ENCODE measurements at places on chromosomes 5 and 9.

GRCh38 chr5:31604240-31604639 lies 34.7 kb upstream of the PDZD2 start:
- no peak for DNase-seq

- no peak for DNase-seq
Observed at GRCh38 chr5:75368391-75368790, 31.4 kb downstream of the HMGCR start.

GRCh38 chr9:88746743-88747398 lies 211.9 kb downstream of the NXNL2 start:
- no peak for DNase-seq

- DNase-seq, result no peak
Observed at GRCh38 chr9:76419782-76420380, 25.7 kb upstream of the RFK start.

DNA sequence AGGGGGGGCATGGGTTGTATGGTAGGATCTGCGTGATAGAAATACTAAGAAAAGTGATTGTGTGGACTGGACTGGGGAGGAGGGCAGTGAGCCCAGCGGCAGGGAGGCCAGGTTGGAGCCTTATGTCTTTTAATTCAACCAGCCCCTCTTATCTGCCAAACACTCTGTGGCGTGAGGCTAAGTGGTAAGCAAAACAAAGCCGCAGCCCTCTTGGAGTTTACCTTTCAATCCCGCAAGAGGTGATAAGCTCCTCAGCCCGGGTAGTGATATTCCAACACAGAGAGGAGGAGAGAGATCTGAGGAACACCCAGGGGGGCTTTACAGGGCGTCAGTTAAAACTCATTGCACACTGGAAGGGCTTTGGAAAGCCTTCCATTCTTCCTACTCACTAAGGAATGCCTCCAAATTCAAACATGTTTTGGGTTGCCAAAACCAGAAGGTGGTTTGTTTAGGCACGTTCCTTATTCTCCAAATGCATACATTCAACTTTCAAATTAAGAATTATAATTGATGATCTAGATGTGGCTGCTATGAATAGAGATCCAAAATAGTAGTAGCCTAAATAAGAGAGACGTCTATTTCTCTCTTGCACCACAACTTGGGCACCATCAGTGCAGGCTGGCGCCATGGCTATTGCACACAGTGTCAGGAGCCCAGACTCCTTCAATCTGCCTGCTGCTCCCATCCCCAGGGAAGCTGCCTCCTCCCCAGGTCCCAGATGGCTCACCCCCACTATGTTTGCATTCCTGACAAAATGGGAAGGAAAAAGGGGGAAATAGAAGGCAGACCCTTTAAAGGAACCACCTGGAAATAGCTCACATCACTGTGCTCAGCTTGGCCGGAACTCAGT lies 75.1 kb upstream of the FSTL4 start:
- DNase-seq, result no peak

DNA sequence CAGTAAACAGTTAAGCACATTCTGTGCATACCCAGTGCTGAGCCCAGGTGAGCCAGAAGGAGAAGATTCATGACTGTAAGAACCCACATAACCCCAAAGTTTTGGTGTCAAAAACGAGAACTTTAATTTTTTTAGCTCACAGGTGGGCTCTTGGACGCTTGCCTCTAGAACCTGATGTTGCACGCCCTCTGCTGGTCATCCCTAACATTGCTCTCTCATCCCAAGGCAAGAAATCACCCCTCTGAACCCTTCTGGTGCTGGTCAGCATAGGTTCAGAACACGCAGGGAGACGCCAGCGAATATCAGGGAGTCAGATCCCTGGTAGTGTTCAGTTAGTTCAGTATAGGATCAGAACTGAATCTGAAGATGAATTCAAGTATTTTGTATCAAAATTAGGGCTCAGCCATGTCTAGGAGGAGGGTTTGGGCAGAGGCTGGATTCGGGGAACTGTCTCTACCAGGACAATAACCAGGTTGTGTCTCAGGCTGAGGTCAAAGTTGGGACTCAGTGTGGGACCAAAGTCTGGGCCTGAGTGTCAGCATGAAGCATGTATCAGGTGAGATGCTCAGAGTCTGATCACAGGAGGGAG lies 4.1 kb upstream of the DNAJB5 start:
- DNase-seq, result peak; percentile 15

GRCh38 chr9:127463382-127463781 lies 12.1 kb downstream of the LRSAM1 start:
- no peak for DNase-seq

GRCh38 chr5:142360607-142361120 lies 35.8 kb upstream of the SPRY4 start:
- DNase-seq, result no peak

- no peak for DNase-seq
Observed at GRCh38 chr5:14267991-14268708, 125.0 kb downstream of the TRIO start.

DNA sequence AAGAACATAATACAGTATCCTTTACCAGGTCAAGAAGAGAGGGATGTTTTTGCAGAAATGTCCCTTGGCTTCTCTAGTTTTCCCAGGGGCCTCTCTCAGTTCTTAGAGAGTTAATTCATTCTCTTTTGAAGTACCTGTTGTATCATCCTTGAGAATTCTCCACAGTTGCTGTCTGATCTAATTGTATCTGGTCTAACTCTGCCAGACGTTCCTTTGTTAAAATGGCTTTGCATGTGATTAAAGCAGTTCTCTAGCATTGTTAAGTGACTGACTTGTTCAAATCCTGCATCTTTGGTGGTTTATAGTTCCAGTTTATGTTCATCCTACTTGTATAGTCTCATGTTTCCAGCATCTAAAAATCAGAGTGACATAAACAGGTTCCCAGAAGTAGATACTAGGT lies 65.0 kb downstream of the KIAA1958 start:
- DNase-seq, result no peak

GRCh38 chr5:113678924-113679575 lies 165.6 kb downstream of the YTHDC2 start:
- DNase-seq, result no peak

- no peak for DNase-seq
Observed at GRCh38 chr5:17413691-17414090, 84.3 kb upstream of the TAF11L2 start.

GRCh38 chr9:137228968-137229896 lies 1.5 kb upstream of the SLC34A3 start:
- DNase-seq, result no peak

DNA sequence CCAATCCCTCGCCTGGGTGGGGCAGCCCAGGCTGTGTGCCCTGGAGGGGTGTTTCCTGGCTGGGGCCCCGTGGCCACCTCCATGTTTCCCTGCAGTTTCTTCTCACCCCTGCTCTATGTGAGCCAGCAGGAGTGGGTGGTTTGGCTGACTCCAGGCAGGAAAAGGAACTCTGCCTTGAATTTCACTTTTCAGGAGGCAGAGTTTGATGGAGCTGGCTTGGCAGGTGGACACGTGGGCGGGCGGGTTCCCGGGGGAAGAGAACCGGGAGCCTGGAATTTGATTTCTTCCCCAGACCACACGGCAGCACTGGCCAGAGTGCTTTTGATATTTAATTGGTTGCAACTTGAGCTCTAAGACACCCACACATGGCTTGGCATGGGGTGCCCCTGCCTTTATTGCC lies 119.8 kb upstream of the PANK3 start:
- no peak for DNase-seq

DNA sequence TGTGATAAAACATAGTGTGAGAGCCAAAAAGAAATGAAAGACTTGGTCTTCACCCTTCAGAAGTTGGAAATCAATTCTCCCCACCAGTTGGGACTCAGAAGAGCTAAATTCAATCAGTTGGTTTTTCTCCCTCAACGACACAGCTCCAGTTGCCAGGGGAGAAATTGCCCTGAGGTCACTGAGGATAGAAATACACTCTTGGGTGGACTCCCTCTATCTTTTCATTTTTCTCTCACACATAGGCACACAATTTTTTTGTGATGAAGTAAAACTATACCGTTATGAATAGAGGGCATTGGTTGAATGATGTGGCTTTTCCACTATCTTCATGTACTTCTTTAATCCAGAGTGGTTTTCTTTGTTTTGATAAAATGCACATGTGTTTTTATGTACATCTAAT lies 80.2 kb downstream of the ZNF366 start:
- DNase-seq, result no peak

- peak; percentile 68 for DNase-seq
Observed at GRCh38 chr5:67215519-67216471, 19.2 kb upstream of the CD180 start.

DNA sequence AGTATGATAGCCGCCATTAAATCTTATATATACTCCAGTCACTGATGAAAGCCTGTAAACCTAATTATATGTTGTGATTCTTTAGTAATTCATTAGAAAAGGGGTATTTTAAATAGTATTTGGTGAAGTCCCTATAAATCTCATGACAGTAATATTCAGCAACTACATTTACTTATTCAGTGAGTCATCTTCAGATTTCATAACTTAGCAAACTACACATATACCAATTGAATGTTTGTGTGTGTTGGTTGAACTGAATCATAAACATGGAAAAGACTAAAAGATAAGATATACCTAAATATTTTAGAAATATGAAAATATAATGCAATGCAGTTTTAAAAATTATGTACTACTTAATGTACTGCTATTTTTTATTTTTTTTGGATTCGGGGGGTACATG lies 1050.4 kb downstream of the MAT2B start:
- DNase-seq, result no peak

DNA sequence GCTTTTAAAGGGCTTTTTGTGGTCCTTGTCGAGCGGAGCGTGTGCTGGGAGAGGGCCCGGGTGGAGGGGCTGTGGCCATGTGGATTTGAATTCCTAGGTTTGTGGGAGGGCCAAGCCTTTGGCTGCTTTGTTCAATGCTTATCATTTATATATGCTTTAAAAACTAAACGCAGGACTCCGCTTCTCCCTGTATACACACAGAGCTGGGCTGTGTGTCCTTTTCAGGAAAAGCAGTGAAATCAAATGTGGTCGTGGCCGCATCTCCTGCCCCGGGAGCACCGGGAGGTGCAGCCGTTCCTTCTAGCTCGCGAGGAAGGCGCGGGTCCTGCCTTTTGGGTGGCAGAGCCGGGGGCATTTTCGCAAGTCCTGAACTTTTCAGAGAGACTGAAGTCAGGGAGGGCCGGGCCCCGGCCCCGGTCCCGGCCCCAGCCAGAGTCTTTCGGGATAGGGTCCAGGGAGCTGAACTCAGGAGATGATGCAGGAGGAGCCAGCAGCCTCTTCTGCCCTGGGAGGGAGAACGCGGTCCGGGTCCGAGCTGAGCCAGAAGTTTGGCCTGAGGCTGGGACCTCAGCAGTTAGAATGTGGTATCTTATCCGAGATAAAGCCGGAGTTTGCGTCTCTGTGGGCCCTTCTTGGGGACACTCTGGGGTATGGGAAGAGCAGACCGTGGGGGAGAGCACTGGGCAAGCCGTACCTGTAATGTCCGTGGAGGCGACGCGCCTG lies 158.8 kb downstream of the C9orf152 start:
- DNase-seq, result no peak

GRCh38 chr5:135891791-135892190 lies 3.9 kb downstream of the IL9 start:
- DNase-seq, result no peak

- DNase-seq, result no peak
Observed at GRCh38 chr9:110443146-110443865, 105.6 kb upstream of the TXNDC8 start.

DNA sequence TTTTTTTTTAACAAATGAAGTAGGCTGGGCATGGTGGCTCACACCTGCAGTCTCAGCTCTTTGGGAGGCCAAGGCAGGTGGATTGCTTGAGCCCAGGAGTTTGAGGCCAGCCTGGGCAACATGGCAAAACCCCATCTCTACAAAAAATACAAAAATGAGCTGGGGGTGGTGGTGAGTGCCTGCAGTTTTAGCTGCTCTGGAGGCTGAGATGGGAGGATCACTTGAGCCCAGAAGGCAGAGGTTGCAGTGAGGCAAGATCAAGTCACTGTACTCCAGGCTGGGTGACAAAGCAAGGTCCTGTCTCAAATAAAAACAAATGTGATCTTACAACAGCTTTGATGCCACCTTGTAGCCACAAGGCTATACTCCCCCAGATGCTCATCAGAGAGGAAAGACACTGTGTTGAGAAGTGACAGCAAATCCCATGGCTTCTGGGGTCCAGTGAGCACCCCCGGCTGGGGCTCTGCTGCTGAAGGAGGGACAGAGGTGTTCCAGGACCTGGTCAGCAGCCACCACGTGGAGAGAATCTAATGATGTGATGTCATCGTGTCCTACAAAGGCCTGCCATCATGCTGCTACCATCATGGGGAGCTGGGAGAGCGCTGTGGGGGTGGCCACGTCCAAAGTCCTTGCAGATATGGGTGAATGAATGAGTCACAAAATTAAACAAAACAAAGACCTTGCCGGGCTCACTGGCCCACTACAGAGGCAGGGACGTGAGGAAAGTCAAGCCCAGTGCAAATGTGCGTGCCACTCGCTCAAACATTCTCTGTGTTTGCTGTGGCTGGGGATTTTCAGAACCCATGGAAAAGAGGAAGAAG lies 60.7 kb downstream of the PRRT1B start:
- no peak for DNase-seq

- DNase-seq, result peak; percentile 8
Observed at GRCh38 chr5:77637170-77637997, 1.1 kb downstream of the OTP start.

- no peak for DNase-seq
Observed at GRCh38 chr5:68372161-68372560, 156.6 kb downstream of the PIK3R1 start.

GRCh38 chr5:19655627-19656026 lies 332.4 kb downstream of the CDH18 start:
- DNase-seq, result no peak

DNA sequence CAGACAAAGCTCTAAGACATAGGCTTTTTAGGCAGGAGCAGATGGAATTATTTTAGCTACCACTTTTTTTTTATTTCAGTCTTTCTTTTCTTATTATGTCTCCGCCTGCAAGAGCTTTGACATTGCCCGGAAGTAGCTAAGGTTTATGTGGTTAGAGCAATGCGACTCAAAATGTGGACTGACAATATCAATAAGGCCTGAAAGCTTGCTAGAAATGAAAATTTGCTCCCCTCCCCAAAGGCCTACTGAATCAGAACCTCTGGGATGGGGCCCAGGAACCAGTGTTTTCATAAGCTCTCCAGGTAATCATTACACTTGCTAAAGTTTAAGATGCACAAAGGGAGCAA lies 81.3 kb downstream of the SUSD1 start:
- DNase-seq, result no peak

GRCh38 chr5:127673117-127673800 lies 24.4 kb downstream of the CTXN3 start:
- no peak for DNase-seq

DNA sequence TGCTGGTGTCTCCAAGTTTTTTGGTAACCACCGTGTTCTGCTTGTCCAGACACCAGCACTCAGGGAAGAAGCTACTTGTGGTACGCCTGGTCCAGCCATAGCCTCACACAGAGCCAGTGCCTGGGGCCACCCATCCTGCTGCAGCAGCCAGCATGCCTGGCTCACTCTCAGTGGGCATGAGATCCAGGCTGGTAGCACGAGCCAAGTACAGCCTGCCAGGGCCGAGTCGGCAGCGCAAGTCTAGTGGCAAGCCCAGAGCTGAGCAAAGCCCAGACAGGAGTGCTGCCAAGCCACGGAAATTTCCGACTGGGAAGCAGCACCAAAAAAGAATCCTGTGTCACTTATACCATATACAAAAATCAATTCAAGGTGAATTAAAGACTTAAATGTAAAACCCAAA lies 36.3 kb upstream of the FBXL17 start:
- no peak for DNase-seq

All from T-cell (primary cell).